Fibroblast of skin of left biceps (primary cell): ENCODE measurements at places on chromosomes 5 and 9.

- peak; percentile 22 for DNase-seq
These were observed 362.0 kb upstream of the CDH10 start for GRCh38 chr5:25006734-25007133.

GRCh38 chr9:106321394-106322180, 541.4 kb upstream of the ZNF462 start:
- no peak for DNase-seq

GRCh38 chr5:149596712-149597111, 15.4 kb downstream of the ARHGEF37 start:
- DNase-seq, result no peak

GRCh38 chr5:58974601-58975000, 391.7 kb downstream of the RAB3C start:
- no peak for DNase-seq

DNA sequence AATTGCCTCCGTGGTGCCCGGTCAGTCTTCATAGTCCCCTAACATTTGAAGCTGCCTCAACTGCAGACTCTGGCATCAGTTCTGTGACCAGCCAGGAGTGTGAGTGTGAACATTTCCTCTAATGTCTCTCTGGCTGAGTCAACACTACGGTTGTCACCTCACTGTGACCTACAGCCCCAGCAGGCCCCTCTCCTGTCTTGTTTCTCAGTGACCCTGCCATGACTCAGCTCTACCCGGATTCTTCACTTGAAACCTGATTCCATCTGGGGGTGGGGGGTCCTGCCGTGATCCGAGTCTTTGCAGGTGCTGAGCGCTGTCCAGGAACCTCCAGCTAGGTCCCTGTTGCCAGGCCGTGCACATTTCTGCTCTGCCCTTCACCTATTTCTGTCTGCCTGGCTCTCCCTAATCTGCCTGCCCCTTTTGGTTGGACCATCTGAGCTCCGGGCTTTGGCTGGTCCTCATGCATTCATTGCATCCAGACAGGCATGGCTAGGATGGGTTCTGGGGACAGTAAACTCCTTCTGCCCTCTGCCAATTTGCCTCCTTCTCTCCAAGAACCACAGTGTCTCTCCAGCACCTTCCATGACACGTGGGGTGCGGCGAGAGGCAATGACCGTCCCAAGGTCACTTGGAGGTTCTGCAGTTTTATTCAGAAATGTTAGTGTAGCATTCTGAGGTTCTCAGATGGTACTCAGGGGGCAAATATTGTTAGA, 24.2 kb downstream of the STC2 start:
- no peak for DNase-seq

DNA sequence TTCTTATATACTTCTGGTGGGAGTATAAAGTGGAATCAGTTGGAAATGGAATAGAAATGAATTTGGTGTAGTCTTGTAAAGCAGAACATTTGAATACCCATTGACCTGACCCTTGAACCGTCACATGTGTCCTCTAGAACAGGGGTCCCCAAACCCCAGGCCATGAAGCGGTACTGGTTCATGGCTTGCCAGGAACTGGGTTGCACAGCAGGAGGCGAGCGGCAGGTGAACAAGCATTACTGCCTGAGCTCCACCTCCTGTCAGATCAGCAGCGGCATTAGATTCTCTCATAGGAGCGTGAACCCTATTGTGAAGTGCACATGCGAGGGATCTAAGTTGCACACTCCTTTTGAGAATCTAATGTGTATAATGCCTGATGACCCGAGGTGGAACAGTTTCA, 80.0 kb downstream of the RANBP17 start:
- no peak for DNase-seq

DNA sequence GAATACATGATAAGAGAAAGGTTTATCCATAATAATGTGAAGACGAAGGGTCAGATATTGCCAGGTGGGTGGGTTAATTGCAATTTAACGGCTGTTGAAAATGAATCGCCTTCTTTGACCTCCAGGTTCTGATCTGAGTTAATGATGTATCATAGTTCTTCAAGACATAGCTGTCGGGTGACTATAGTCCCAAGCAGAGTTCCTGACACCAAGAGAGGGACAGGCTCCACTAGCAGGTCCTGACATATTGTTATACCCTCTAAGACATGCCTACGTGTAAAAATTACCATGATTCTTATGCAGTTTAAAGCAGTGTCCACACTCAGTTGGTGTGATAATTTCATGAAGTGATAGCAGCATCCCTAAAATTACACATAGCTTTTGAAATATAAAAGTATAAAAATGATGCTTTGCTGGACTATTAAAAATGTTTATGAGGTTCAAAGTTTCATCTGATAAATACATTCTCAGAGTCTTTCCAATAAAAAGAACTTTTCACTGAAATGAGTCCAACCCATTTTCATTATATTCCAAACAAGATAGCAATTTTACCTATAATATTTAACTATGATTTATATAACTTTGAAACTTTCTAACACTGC, 53.0 kb downstream of the NTRK2 start:
- no peak for DNase-seq

DNA sequence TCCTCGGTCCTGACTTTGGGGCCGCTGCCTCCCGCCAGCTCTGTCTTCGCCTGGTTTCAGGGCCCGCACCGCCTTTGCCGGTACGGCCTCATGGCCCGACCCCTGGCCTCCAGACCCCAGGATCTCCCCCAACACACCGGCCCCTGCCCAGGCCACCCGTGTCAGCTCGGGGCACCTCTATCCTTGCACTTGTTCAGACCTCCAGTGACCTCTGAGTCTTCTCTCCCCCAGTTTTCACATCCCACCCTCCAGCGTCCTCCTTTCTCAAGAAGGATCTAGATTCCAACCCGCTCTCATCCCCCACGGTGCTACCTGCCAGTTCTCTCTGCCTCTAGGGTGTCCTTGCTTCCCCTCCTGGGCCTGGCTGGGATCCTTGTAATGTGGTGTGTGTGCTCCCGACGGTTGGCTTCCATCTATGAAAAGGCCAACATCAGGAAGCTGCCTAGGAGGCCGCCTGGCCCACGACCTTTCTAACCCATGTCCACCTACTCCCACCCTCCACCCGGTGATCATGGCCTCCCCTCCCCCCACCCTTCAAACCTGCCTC, 61.1 kb downstream of the SPATA31C2 start:
- DNase-seq, result no peak

DNA sequence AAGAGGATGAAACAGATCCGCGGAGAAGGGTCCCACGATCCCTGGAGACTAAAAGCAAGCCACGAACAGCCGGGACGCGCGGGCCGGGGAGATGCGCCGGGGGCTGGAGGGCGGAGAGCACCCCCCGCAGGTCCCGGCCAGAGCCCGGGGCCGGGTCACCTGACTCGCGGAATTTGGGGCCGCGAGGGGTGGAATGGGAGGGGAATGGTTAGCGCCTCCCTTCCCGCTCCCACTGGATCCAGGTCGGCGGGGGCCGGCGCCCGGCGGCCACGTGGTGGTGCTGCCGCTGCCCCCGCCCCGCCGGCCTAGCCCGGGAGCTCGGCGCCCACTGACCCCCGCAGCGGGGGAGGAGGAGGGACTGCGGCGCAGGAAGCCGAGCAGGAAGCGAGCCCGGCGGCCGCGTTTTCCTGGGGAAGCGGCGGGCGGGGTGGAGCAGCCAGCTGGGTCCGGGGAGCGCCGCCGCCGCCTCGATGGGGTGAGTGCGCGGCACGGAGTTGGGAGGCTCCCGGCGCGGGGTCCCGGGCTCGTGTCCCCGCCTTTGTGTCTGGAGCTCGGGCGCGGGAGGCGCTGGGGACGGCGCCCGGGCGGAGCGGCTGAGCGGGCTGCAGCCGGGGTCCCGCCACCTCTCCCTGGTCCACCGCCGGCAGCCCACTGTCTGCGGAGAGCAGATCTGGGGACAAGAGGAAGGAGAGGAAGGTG, at the start of gene RAI14:
Gene RAI14 (plus strand): TSS at position 328 of the 699 bp plus-strand sequence. CDS start 30,592 bp downstream, outside the sequence.
- peak; percentile 60 for DNase-seq

GRCh38 chr9:89606049-89606623, 1.3 kb downstream of the GADD45G start:
- DNase-seq, result no peak

GRCh38 chr5:150363185-150363584, 5.7 kb downstream of the TCOF1 start:
- no peak for DNase-seq

- DNase-seq, result no peak
These were observed 454.6 kb downstream of the RAB3C start for GRCh38 chr5:59037453-59037852.

- DNase-seq, result no peak
These were observed 177.3 kb downstream of the CD180 start for GRCh38 chr5:67019065-67019845.

DNA sequence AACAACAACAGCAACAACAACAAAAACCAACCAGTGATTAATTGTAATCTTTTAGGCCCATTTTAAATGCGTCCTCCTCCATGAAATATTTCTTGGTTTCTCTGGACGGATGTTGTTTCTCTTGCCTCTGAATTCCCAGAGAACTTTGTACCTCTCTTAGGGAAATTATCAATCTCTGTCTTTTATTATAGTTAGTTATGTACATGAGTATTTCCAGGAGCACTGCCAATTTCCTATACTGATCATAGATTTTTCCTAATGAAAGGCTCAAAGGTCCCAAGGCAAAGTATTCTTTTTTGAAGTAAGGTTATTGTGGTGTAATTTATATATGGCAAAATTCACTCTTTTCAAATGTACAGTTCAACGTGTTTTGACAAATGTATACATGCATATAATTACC, 20.4 kb upstream of the PALM2AKAP2 start:
- no peak for DNase-seq

DNA sequence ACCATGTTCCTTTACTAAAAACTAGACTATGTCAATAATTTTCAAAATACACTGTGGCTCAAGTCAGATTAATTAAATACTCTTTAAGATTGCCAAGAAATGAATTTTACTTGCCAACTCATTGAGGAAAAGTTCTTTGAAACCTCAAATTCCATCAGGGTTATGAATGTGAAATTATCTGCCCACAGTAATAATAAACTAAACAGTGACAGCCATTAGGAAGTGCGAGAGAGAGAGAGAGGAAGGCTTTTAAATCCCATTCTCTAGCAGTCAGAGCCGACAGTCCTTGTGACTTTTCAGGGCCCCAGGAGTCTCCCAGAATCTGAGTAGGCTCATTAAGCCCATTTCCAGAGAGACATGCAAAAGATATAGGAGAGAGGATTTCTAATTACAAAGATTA, 236.1 kb downstream of the MARCHF11 start:
- peak; percentile 24 for DNase-seq

GRCh38 chr5:155140646-155141045, 127.1 kb downstream of the KIF4B start:
- DNase-seq, result no peak

- no peak for DNase-seq
These were observed 46.6 kb upstream of the SLC12A2 start for GRCh38 chr5:128036950-128037349.

DNA sequence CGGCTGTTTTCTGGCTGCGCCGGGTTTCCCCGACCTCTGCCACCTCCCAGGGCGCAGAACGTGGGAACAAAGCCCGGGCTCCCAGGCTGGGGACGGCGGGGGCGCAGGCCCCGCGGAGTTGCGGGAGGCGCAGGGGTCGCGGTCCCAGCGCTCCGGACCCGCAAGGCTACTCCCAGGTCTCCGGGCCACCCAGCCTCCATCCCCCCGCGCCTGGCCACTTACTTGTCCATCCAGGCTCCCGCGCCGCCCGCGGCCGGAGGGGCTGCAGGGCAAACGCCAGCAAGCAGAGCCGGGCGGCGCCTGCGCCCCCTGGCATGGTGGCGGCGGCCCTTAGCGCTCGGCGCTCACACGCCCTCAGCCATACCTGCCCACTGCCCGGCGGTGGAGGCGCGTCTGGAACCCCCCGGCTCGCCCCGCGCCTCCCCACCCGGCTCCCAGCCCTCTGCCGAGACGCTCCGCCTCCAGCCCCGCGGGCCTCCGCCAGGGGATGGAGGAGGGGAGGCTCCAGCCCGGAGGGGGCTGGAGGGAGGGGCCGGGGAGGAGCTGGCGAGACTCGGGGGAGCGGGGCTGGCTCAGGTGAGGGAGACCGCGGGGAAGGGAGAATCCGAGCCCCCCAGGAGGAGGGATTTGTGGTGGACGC, at the start of gene ADAM19:
Gene ADAM19 (minus strand): TSS at position 395 of the 640 bp plus-strand sequence. CDS start 79 bp downstream, at position 316.
- no peak for DNase-seq

DNA sequence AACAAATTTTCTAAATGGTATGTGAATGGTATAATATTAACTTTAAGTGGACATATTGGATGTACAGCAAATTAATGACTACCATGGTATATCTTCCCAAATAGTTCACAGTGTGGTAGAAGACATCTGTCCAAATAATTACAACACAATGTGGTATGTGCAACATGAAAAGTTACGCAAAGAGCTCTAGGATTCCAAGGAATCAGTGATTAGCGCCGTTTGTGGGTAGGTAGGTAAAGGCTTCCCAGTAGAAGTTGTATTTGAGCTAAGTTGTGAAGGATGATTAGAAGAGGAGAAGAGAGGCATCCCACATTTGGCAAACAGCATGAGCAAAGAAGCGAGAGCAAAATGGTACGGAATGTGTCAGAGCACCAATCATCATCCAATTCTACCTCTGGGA, 14.3 kb upstream of the KLF9 start:
- no peak for DNase-seq

GRCh38 chr9:109156708-109157107, 10.3 kb downstream of the FRRS1L start:
- no peak for DNase-seq

- no peak for DNase-seq
These were observed 380.8 kb downstream of the EBF1 start for GRCh38 chr5:158718738-158719505.

- no peak for DNase-seq
These were observed 1943.3 kb downstream of the MAT2B start for GRCh38 chr5:165448753-165449152.

- no peak for DNase-seq
These were observed 11.7 kb downstream of the CD74 start for GRCh38 chr5:150401076-150401375.

GRCh38 chr5:59357381-59357977, 536.0 kb downstream of the PDE4D start:
- DNase-seq, result no peak

GRCh38 chr9:128168731-128169308, 8.8 kb downstream of the BBLN start:
- no peak for DNase-seq

GRCh38 chr9:84385386-84386040, 45.0 kb upstream of the SLC28A3 start:
- DNase-seq, result no peak

DNA sequence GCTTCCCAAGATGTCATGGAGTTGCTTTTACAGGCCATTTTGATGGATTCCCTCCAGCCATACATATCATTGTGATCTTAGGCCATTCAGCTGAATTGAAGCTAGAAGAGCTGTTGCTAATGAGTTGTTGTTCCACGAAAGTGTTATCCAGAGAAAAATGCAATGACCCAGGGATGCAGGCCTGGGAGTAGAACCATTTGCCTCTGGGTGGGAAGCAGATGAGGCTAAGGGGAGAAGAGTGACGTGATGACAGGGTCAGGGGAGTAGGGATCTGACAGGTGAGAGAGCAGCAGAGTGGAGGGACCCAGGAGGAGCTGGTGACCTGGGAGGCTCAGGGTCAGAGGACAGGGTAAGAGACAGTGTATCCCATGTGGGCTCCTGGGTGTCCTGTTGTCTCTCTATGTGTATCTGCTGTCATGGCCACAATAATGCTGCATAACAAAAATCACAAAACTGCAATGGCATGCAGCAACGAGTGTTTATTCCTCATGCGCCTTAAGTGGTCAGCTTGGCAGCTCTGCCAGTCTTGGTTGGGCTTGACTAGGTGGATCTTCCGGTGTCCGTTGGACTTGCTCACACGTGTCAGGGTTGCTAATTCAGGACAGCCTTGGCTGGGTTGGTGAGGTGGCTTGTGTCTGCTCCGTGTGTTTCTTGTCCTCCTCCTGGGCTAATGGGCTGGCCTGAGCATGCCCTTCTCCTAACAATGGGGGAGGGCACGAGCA, 90.6 kb downstream of the LIFR start:
- DNase-seq, result no peak

GRCh38 chr9:7401116-7401515, 398.5 kb downstream of the DMAC1 start:
- no peak for DNase-seq
